NCI-H2081 treated with DMSO at 0.1 percent for 48 hours (cell line): ENCODE measurements at places on chromosomes 2 and 18.

GRCh38 chr2:97926946-97927345, 68.8 kb downstream of the TMEM131 start:
- DNase-seq: no peak

DNA sequence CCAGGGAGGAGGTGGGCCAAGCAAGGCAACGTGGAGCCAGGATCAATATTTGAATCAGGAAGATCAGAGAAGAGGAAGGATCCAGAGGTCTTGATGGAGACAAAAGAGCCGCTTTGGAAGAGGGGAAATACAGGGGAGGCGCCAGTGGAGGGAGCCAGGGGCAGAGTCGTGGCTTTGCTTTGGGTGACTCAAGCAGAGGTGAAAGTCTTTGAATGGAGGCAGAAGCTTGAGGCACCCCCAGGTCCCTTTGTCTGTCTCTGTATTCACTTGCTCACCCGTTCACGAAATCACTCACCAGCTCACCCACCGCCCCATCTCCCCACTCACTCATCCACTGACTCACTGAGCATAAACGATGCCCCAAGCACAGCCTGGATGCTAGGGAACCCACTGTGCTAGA, 134.1 kb downstream of the ACOXL start:
- no peak for DNase-seq

DNA sequence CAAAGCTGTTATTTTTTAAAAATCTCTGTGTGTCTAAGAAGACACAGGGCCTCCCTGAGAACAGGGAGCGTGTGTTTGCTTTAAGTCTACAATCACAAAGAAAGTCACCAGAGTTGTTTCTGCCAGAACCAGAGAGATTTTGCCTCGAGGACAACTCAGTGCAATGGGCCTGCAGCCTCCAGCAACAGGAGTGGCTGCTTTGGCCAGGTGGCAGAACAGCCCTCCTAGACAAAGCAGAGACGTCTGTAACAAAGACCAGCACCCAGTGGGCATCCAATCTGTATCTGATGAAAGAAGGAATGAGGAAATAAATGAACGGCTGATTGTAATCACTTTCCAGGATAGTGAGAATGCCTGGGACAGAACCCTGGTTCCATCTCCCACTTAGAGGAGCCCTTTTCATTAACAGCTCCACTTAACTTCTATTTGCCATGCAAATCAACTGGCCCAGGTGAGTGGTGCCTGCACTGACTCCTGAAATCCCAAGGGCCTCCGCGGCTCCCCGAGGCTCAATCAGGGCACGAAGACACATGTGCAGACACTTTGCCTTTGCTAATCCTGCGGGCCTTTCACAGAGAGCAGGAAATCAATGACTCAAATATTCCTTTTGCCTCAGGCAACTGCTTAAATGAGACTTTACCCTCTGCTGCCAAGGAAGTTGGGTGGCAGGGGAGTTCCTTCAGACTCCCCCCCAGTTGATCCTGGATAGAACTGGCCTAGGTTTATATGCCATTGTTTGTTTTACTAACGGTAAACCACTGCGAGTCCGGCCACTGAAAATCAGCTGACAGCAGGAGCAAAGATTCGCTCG, 146.5 kb downstream of the CABLES1 start:
- DNase-seq: no peak

- DNase-seq: no peak
Measured at GRCh38 chr2:5495586-5495985, 196.6 kb upstream of the SOX11 start.

DNA sequence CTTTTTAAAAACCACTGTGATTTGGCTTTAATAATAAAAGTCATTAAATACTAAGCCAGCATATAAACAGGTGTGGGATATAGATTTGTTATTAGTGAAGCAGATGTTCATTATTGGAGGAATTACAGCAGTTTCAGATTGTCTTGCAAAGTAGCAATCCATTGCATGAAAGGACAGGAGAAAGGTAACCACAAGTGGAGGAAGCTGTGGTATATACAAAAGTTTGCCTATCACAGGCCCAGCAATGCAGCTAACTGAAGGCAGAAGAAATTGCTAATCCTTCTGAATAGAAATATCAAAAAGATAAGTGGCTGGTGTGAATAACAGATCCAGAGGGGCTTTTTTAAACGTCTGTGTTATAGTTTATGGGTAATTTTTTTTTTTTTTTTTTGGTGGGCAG, 199.4 kb downstream of the ZNF385B start:
- DNase-seq: no peak

- DNase-seq: no peak
Measured at GRCh38 chr2:126244937-126245336, 411.0 kb upstream of the GYPC start.

GRCh38 chr18:55319459-55320193, 268.4 kb downstream of the TCF4 start:
- no peak for DNase-seq

- no peak for DNase-seq
Measured at GRCh38 chr2:96130483-96130882, 7.8 kb downstream of the ASTL start.

DNA sequence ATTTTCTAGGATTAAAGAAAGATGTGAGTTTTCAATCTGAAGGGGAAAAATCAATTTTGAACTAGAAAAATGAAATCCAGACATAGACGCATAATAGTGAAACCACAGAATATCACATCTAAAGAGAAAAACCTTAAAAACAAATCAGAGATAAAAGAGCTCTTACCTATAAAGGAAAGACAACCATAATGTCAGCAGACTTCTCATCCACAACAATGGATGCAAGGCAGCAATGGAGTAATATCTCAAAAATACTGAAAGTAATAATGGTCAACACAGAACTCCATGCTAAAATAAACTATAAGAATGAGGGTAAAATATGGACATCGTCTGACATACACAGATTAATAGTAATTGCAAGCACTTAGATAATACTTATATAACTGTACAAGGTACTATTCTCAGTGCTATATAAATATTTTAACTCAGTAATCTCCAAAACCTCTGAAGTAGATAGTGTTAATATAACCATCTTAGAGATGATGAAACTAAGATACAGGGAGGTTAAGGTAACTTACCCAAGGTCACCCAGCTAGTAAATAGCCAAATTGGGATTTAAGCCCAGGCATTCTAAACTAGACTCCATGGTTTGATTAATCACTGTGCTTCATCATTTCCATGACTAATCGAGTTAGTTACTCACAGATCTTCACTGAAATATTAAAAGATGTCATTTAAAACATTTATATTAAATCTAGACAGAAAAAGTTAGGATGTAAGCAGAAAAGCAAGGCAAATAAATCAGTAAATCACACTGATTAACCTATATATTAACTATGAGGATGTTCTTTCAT, 89.4 kb upstream of the SPTBN1 start:
- DNase-seq: no peak

DNA sequence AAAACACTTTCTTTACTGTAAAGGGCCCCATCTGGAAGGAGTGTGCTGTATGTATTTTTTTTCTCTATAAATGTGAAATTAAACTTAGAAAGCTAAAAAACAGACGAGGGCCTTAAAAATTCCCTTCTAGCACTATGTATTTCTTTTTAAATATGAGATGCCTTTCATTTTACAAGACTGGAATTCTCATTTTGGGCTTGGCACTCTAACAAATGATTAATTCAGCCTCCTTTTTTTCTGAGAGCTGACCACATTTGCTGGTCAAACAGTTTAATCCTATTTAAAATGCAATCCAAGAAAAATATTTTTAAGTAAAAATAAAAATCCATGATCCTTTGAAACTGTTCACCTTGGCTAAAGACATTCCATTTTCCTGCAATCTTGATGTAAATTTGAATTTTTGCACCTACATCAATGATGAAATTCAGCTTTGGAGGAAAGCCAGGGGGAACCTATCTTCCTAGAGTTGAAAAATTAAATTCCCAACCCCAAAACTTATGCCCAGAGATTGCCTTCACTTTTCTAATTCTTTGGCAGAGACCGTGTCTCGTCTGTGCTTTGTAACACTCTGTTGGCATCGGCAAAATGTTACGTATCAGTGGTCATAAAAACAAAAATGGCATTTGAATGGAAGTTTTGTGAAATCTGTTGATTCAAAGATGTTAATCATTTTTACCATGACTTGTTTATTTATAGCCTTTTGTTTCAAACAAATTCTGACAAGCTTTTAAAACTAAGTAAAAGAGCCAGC, 284.5 kb downstream of the ZNF521 start:
- DNase-seq: no peak

DNA sequence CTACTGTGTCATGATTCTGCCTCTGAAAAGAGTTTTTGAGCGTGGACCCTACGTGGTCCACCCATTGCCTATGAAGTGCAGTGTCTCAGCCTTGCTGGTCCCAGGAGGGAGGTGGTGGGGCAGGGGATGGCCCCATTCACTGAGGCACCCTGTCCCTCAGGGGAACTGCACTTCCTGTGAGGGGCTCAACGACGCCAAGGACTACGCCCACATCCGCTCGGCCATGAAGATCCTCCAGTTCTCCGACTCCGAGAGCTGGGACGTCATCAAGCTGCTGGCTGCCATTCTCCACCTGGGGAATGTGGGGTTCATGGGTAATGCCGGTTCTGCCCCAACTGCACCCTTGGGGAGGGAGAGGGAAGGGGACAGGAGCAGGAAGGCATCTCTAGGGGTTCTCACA, 42.5 kb downstream of the MYO7B start:
- no peak for DNase-seq

DNA sequence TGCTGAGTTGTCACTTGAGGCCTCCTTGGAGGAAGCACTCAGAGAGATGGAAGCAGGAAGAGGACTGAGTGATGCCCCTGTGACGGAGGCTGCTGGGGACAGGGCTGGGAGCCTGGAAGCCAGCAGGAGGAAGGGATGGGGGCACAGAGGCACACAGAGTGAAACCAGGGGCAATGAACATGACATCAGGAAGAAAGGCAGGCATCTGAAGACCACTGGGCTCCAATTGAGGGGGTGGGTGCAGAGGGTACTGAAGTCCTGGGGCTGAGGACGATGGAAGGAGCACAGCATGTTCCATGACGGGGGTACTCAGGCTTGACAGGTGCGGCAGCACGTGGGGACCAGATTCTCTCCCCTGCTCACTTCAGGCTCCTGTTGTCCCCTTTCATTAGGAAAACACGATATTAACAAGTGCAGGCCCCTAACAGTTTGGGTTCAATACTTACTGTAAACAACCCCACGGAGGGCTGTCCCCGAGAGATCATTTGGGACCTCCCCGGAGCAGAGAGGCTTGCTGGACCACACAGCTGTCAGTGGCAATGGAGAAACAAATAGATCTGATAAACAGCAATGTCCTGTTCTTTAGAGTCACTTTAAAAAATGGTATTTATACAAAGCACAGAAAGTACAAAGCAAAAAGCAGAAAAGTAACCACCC, 8.7 kb downstream of the INPP5D start:
- no peak for DNase-seq

GRCh38 chr18:8806798-8807487, 101.6 kb downstream of the MTCL1 start:
- DNase-seq: no peak

GRCh38 chr2:63073994-63074393, 23.4 kb downstream of the OTX1 start:
- no peak for DNase-seq

DNA sequence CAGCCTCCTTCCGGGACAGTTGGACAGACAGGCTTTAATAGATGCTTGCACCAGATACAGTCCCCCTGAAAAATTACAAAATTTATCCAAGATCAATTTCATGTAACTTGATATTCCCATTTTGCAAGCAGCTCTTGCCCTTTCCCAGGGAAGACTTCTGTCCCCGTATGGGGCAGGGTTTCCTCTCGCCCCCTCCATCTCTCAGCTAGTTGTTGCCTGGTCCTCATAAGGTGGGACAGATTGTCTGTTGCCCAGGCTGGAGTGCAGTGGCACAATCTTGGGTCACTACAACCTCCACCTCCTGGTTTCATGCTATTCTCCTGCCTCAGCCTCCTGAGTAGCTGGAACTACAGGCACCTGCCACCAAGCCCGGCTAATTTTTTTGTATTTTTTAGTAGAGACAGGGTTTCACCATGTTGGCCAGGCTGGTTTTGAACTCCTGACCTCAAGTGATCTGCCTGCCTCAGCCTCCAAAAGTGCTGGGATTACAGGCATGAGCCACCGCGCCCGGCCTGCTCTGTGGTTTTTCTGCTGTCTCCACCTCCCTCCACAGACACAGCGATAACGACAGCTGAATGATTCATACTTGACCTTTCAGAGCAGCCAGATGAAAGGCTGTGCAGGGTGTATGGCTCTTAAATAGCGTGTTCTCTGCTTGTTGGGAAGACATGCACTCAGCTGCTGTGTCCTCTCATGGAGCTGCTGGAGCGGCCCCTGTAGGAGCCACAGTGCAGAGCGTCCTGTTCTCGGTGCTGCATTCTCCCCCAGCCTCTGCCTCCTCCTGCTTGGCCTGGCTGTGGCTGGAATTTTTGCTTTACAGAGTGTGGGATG, 61.4 kb downstream of the TTC39C start:
- peak; percentile 27 for DNase-seq

- DNase-seq: no peak
Measured at GRCh38 chr2:20484034-20484617, 37.3 kb downstream of the RHOB start.

- DNase-seq: no peak
Measured at GRCh38 chr2:42673989-42674579, 89.9 kb downstream of the OXER1 start.

DNA sequence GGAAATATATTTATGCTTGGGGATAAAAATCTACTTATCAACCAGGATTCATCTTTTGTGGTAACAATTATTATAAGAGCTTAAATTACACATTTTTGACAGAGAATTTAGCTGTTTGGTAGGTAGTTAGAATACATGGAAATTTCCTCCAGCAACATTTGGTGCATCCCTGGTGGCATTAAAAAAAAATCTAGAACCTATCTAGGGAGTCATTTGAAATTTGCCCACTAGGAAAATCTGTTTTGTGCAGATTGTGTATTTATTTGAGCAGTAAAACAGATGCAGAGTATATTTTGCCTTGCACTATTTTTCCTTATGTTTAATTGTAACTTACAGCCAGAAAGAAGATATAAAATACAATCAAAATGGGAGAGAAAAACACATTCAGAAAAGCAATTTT, 208.4 kb upstream of the LRP1B start:
- no peak for DNase-seq

DNA sequence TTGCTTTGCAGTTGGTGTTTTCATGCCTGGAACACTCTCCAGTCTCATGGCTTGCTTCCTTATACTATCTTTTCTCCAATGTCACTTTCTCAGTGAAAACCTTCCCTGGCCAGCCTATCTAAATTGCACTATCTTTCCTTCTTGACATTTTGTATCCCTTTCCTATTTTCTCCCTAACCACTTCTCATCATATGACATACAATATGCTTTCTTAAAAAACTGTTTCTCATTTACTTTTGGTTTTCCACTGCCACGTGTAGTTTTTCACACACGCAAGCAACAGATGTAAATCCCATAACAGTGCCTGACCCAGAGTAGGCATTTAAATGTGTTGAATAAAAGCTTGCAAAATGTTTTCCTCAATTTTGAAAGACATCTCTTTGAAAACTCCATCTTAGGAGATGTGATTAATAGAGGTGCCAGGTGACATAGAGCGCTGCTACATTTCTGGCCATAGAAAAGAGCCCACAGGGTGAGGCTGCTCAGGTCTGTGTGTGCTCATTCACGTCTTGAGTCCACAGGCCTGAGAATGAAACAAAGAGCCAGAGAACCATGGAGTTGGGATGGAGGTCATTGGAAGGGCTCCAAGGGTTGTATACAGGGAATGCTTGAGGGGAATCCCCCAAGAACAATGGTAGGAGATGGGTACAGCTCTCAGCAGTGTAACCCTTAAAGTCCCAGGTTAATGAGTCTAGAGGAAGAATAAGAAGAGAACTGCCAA, 12.7 kb downstream of the ZNF24 start:
- DNase-seq: no peak

- DNase-seq: no peak
Measured at GRCh38 chr2:219433666-219434467, 776 bp upstream of the SPEG start.

- DNase-seq: no peak
Measured at GRCh38 chr2:8993196-8993901, 10.1 kb downstream of the MBOAT2 start.

- DNase-seq: no peak
Measured at GRCh38 chr18:60200558-60200957, 172.0 kb downstream of the MC4R start.
